ENCODE measurements at places on chromosomes 7 and 10.

GRCh38 chr10:43218206-43218950, 48.5 kb downstream of the RASGEF1A start:
- no peak for DNase-seq

DNA sequence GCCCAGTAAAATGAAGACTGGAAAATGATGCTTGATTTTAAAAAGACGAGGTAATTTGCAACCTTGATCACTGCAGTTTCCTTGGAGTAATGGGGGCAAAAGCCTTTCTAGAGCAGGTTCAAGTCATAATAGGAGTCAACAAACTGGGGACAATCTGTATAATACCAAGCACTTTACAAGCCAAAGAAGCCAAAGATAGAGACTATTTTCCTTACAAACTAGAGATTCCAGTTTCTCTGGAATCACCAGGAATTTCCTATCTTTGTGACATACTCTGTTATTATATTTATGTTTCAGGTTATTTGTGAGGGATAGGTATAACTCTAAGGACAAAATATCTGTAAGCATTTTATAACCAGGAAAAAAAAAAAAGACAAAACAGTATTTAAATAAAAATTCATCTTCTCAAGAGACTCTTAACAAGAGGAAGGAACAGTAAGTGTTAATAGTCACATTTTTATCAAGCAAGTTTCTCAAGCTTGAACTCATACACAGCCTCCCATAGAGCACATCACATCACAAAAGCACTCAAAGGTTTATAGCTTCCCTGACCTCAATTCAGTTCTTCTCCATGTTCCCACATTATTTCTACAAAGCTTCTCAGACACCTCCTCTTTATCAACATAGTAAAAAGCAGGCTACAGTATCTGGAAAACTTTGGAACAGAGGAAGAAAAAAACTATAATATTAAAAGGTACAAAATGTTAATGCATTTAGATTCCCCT, 18.9 kb downstream of the JMJD1C start:
- DNase-seq = no peak

DNA sequence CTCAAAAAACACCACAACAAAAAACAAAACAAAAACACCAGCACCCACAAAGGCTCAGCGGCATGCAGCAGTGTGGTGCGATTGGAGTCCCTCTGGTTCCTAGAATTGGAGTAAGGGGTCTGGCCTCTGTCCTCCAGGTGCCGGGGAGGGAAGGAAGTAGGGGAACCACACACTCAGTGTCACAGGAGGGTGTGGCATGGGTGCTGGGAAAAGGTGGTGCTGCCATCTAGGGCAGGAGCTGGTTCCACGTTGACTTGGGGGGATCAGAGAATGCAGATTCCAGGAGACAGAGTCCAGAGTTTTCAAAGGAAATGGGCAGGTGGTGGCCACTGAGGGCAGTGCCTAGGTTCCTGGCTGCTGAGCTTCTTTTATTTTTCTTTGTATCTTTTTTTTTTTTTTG, 19.8 kb upstream of the WIPI2 start:
- DNase-seq = no peak

GRCh38 chr7:1937252-1937605, 267.2 kb downstream of the ELFN1 start:
- DNase-seq = no peak

DNA sequence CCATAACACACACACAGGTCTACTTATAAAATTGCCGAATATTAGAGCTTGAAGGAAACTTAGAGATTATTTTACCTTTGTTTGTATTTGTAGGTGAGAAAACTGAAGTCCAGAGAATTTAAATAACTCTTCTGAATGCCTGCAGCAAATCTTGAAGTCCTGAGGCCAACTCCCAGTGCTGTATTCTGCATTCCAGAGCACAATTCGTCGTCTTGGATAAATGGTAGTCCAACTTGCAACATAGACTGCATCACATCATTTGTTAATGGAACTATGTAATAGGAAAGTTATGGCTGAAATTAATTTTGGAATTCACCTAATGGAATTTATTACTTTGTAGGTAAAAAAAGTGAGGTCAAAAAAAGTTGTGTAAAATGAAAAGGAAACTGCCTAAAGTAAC, 37.3 kb upstream of the SEMA3D start:
- DNase-seq = no peak

DNA sequence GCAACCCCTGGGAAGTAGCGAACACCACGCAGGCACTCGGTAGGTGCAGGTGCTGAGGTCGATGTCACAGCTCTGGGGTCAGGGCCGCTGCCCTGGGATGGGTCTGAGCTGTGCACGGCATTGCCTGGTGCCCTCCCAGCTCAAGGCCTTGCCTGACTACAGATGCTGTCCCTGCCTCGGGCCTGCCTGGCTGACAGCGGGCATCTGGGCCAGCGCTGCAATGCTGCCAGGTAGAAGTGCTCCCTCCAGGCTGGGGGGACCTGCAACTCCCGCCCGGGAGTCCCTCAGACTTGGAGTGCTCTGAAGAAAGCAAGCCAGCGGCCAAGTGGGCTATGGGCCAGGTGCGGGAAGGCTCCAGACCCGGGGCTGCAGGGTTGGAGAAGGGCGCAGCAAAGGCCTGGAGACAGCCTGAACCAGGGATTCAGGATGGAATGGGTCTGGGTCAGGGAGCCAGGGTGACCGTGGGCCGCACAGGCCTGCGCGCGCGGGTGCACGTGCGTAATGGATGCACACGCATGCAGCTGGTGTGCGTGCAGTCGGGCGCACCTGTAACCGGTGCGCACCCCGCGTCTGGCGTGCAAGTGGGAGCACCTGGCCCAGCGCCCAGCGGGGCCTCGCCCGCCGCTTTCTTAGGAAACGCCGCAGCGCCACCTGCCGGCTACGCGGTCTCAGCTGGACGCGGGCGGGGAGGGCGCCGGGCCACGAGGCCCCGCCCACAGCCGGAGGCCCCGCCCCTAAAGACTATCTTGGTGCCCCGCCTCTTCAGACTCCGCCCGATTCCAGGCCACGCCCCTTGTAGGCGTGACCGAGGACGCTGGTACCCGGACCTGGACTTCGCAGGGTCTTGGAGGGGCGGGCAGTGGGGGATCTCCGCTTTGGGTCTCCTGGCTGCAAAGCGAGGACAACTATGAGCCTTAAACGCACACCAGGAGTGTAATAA, 46.7 kb downstream of the MICALL2 start:
- peak; percentile 96 for DNase-seq

GRCh38 chr10:67837541-67838314, at the start of gene DNAJC12:
Gene DNAJC12 (minus strand): TSS chr10:67838188. CDS start chr10:67838011, 177 bp downstream.
- DNase-seq = peak; percentile 4

GRCh38 chr10:64286533-64286932, 765.3 kb downstream of the REEP3 start:
- DNase-seq = no peak

DNA sequence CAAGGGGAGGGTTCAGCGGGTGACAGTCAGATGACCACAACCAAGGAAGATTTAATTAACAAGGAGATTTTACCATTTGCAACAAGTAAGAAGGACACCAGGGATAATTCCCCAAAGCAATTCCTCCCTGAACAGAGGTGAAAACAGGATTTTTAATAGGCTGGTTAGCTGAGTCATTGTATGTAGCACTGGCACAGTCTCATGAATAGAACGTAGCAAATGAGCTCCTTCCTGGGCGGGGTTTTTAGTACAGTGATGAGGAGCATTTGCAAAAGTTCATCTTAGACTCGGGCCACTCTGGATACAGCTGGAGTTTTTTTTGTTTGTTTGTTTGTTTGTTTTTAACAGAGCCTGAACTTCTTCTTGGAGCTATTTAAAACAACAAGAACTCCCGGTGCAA, 39.0 kb downstream of the TAC1 start:
- no peak for DNase-seq

- DNase-seq = no peak
These were observed 25.7 kb upstream of the FAM133B start for GRCh38 chr7:92615861-92616260.

Measured in ELF-1 (cell line).